ENCODE measurements at places on chromosomes 7 and 10.

DNA sequence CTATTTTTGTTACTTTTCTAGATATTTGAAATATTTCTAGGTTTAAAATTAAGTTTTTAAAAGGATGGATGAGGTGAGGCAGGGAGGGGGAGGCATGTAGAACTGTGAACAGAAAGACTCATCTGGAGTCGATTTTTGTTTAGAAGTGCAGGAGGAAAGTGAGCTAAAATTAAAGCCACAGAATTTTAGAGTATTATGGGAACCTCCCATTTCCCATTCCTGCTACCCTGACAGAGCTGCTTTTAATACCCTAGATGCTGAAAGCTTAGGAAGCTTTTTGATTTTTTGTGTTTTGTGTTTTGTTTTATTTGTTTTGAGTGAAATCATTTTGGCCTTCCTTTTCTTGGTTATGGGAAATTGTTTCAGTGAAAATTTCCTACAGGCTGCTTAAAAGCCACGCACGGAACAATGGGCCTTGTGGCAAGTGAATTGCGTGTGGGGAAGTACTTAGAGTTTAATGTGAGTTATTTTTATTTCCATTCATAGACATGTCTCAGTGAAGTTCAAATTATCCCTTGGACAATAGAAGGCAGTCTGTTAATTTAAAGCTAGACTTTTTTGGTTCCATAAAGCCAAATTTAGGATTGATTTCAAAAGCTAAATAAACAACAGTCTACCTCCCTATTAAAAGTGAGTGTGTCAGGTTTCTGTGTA, 102.0 kb upstream of the HDAC9 start:
- no peak for DNase-seq

DNA sequence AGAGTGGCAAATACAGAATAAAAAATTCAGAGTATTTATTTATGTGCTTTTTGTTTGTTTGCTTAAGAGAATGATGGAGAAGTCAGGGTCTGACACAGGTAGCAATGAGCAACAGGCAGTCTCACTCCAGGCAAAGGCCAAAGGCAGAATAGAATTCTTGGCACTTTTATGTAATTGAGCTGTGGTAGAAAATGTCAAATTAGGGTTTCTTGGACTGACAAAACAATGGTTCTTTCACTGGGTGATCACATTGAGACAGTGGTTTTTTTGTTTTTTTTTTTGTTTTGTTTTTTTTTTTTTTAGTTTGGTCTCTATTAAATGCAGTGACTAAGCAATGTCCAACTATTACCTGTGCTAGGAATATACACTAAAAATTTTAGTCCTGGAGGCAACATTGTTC, 27.4 kb downstream of the POM121L12 start:
- DNase-seq = no peak

DNA sequence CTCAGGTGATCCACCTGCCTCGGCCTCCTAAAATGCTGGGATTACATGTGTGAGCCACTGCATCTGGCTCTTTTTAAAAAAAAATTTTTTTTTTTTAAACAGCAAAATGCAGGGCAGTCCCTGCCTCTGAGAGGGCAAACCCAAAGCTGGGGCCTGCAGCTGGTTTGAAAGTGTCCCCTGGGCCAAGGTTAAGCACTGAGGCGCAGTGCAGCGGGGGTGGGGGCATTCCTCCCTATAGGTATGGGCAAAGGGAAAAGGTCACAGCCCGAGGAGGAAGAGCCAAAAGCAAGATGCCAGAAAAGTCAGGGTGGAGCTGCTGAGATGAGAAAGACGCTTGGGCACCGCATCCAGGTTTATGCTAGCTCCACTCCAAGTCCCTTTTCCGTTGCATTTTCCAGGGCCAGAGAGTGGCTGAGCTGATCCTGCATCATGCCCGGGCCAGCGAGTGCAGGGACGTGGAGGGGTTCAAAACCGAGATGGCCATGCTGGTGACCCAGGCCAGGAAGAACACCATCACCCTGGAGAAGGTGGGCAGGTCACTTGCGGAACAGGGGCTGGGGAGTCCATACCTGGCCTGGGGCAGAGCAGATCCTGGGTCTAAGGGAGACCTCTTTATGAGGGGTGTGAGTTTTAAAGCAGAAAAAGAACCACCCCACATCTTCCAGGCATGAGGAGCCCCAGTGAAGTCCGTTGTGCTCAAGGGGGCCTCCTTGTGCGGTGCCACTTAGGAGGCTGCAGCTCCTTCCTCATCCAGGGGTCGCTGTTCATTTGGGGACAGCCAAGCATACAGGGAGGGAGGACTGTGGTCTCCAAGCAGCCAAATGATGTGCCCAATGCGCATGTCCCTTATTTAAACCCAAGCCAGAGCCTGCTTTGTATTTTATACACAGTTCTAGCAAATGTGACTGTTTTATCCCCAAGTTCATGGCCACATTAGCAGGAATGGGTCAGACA, 7.0 kb upstream of the NDUFB2 start:
- no peak for DNase-seq

DNA sequence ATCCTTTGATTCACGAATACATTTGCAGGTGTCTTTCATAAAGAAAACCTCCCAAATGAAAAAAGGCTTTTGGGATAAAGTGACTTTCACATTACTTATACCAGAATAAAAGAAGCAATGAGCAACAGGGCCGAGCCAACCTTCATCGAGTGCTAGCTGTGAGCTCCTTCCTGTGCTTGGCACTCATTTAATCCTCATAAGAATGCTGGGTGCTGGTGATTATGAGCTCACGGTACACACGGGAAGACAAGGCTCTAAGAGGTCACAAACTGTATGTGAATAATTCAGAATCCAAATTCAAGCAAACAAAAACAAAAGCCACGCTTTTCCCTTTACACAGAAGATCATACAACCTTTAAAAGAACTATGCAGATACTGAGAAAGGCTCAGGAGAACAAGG, 156.2 kb downstream of the COBL start:
- no peak for DNase-seq

- DNase-seq = no peak
These were observed 303.0 kb upstream of the SP8 start for GRCh38 chr7:21089653-21090052.

- no peak for DNase-seq
These were observed 200.1 kb downstream of the ACTR3B start for GRCh38 chr7:152959610-152960009.

GRCh38 chr10:89873055-89873454, 171.7 kb downstream of the KIF20B start:
- no peak for DNase-seq

- DNase-seq = no peak
These were observed 178.2 kb downstream of the CCDC3 start for GRCh38 chr10:12823328-12823727.
